HAP-1 (cell line): ENCODE measurements at places on chromosomes 7 and 10.

- DNase-seq = no peak
Observed at GRCh38 chr7:74031403-74032190, 3.6 kb downstream of the ELN start.

- DNase-seq = no peak
Observed at GRCh38 chr7:54960517-54960916, 58.3 kb upstream of the EGFR start.

- peak; percentile 88 for DNase-seq
Observed at GRCh38 chr7:1536743-1537534, 6.4 kb downstream of the MAFK start.

DNA sequence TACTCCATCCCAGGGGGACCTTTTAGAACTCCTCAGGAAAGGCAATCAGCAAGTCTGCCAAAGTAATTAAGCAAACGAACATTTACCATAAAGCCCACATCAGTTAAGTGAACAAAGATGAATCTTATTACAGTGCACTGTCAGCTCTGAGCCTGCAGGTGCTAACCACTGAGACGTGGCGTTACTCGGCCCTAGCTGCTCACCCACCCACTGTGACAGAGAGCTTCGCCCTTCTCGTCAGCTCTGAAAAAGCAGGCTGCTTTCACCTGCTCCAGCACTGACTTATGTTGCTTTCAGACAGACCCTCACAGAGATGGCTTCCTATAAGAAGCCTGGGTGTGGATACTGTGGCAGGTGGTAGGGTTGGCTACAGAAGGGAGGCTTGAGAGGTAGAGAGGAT, 57.7 kb upstream of the KCNIP2 start:
- no peak for DNase-seq

GRCh38 chr7:129854401-129854800, 98.4 kb downstream of the UBE2H start:
- no peak for DNase-seq

GRCh38 chr7:16494955-16495719, 29.6 kb upstream of the SOSTDC1 start:
- DNase-seq = no peak

DNA sequence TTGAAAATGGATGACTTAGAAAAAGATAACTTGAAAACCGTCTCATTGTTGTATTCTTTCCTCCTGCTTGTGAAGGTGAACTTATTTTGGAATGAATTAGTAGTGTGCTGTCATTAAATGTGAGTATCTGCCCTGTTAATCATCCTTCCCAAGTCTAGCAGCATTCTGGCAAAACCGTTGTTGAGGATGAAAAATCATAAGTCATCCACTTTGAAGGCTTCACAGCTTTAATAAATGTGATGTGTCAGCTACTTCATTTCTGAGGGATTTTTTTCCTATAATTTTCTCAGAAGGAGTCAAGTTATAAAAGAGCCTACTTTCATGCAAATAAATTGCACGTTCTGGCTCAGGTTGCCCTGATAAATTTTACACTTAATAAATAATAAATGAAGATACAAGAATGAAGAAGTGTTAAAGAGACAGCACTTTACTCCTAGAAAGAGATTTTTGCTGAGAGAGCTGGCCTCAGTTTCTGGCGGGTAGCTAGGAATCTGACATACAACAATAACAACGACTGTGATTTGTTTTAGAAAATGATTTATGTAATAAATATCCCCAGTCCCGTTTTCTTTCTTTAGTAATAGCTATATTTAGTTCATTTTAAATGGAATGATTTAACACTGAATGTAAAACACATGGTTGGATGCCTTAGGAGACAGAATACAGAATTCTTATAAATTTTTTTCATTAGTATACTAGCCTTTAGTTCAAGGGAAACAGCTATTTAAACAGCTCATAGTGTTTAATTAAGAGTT, 516.5 kb upstream of the KLF6 start:
- DNase-seq = no peak

- DNase-seq = no peak
Observed at GRCh38 chr7:139541600-139542307, 18.3 kb downstream of the CLEC2L start.

DNA sequence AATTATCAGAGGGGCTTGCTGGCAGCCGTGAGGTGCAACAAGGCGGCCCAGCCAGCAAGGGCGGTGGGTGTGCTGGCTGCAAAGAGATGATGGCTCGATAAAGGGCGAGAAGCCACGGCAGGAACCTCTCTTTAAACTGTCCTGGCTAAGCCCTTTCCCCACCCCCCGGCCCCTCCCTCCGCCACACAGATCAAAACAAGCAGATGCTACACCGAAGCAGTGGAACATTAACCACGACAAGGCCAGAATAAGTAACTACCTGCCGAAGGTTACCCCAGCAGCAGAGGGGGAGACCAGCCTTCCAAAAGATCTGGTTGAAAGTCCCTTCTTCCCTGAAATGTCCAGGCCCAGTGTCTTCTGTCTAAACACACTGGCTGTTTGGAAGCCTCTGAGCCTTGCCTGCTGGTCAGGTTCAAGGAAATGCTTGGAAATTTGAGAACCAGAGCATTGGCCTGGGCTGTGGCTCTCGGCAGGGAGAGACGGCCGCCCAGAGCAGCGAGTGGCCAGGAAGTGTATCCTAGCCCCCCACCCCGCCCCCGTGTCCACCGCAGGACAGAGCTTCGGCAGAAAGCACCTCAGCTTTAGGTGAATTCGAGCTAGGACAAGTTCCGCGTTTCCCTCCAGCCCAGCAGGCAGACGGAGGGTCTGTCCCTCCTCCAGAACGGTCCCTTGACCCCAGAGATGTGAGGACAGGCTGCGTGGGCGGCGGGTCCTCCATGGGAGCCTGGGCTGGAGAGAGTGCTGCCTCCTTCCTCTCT, 2.1 kb downstream of the FAM20C start:
- no peak for DNase-seq

DNA sequence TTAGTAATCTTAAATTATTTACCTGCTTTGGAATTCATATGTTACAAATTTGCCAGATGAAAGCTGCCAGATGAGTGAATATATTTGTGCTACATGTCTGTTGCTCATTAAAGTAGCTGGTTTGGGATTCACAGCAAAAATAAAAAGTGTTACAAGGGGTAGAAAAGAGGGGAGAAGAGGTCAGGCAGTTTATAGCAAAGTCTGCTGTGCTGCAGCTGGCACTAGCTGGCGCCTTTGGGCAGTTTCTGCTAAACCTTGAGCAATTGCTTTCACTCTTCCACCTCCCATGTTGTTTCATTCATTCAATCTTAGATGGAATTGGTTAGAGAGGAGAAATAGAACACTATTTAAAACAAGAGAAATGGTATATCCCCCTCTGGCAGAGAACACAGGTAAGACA, 404.1 kb upstream of the LRGUK start:
- no peak for DNase-seq

DNA sequence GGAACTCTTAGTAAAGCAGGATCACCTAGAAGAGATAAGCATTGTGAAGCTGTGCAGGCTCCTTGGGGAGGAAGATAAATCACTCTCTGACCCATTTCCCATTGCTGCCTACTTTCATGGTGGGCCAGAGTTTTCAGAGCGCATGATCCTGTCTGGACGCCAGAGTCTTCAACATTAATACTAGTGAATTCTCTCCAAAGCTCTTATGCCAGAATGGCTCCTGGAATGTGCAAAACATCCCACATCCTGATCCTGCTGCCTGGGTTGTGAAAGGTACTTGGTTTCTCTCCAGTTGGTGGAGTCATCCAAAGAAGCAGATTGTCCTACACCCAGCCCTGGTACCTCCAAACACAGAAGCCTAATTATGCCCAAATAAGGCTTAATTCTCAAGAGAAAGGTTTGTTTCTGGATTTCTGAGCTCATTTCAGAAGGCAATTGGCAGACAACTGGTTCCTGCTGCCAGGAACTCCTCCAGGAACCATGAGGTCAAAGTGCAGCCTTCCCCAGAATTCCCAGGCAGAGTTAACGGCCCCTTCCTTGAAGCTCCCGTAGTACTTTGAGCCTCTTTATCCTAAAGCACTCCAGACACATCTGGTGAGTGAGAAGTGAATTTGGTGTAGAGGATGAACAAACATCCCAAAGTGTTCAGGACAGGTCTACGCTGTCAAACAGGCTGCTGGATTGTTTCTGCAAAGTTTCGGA, 495.2 kb downstream of the PLXNA4 start:
- DNase-seq = no peak

DNA sequence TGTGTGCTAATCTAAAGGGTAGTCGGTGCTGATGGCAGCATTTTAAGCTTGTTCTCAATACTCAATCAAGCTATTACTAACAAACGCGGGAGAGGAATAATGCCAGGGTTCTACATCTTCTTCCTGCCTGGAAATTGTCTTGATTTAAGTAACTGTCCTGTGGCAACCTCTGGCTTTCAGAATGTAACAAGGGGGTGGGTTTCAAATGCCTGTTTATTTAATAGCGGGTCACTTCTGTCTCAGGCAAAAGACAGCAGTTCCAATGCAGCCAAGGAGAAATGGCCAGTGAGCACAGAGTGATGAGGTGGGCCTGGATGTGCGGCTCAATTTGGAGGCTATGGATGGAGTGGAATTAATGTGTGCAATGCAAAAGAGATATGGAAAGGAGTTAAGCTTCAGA, 692.4 kb downstream of the KCNMA1 start:
- DNase-seq = no peak

DNA sequence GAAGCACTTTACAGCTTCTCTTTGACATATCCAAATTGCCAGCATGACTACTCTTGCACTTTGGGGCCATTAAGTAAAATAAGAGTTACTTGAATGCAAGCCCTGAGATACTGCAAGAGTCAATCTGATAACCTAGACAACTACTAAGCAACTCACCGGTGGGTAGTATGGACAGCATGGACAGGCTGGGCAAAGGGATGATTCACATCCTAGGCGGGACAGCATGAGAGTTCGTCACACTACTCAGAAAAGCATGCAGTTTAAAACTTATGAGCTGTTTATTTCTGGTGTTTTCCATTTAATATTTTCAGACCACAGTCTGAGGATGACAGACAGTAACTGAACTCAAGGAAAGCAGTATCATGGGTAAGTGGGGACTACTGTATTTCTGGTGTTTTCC, 84.0 kb downstream of the ORC5 start:
- DNase-seq = no peak

DNA sequence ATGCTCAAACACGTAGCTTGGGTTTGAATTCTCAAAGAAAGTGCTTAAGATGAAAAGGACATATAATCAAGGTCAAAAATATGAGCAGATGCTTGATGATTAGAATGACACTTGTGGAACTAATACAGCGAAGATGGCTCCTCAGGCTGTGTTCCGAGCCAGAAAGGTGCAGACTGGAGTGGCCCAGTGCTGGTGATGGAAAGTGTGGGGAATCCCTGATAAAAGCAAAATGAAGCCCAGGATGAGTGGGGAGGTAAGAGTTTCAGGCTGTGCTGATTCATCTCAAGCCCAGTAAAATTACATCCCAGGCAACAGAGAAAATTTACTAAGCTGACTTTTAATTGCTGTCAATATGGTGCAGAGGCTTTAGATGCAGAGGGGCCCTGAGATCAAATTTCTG, 77.8 kb upstream of the IKZF1 start:
- DNase-seq = no peak

DNA sequence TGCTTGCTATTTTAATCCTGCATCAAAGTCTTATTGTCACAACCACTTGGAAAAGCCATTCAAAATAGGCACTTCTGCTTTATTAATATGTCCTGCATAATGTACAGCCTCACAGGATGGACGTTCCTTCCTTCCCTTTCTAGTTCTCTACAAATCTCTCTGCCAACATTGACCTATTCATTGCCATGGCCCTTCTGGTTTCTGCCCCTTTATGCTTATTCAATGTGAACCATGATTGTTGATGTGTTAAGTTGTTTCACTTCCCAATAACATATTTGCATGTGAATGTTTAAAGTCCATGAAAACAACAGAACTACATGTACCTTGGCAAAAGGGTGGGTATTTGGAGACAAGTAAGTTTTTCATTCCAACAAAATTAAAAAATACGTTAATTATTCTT, 45.7 kb downstream of the COL28A1 start:
- DNase-seq = no peak

DNA sequence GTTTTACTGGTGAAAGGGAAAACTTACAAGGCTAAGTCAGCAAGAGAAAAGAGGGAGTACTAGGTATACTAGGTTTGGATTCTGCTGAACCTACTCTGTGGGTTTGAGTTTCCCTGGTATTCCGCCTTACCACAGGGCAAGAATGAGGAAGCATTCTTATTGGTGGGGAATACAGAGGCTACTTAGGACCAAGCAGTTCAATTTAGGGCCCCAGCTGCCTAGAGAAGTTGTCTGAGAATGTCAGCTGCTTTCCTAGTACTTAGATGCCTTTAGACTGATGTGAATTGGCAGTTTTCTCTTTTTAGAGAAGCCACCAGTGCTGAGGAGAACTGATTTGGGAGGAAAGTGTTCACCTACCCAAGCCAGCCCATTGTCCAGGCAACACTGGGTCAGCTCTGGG, 409.0 kb upstream of the LRGUK start:
- no peak for DNase-seq

GRCh38 chr10:14554491-14555205, 220.0 kb downstream of the FAM107B start:
- no peak for DNase-seq

DNA sequence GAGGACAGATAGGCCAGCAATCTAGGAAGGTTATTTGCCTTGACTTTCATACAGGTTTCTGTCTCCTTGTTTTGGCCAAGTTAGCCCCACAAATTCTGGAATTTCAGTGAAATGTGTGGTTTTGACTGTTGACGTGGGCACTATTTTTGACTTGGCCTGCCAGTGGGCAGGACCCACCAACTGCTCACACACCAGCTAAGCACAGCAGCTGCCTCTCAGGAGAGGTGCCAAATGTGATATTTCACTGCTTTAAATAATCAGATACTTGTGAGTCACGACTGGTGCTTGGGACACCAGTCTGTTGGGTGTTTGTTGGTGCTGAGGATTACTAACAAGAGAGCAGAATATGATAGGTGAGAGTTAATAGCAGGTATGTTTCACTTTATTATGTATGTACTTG, 409.7 kb upstream of the MTPN start:
- no peak for DNase-seq

DNA sequence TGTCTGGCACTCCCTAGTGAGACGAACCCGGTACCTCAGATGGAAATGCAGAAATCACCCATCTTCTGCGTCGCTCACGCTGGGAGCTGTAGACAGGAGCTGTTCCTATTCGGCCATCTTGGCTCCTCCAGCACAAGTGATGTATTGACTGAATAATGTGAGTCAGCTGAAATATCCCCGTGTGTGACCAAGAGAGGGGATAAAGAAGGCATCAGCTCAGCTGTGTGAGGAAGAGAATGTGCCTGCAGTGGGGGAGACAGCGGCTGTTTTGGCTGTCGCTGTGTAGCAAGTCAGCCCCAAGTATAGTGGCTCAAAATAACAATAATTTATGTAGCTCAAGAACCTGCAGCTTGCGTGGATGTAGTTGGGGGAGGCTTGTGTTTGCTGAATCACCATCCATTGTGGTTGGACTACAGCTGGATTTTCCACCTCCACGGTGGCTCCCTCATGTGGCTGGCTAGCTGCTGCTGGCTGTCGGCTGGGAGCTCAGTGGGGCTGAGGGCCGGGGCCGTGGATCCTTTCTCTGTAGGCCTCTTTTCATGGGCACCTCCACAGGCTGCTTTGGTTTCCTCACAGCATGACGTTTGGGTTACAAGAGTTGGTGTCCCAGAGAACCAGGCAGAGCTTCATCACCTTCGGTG, 434.5 kb downstream of the CCSER2 start:
- DNase-seq = no peak

GRCh38 chr10:5670662-5671375, 4.4 kb upstream of the ASB13 start:
- DNase-seq = no peak
